ENCODE measurements at places on chromosomes 7 and 10.

DNA sequence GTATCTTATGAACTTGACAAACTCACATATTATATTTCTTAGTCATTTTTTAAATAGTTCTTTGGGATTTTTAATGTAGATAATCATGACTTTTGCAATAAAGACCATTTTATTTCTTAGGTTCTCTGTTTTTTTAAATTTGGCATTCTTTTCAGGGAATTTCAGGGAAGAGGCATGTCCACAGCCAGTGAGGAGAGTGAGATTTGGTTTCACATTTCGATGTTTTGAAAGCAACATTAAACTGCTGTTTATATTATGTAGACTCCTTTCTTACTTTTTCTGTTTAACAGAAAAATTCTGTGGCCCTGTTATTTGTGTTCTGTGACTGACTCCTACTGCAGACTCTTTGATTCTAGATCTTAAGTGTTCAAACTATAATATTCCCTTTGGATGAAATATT is 153.7 kb downstream of the FAM107B start:
- no peak for DNase-seq

DNA sequence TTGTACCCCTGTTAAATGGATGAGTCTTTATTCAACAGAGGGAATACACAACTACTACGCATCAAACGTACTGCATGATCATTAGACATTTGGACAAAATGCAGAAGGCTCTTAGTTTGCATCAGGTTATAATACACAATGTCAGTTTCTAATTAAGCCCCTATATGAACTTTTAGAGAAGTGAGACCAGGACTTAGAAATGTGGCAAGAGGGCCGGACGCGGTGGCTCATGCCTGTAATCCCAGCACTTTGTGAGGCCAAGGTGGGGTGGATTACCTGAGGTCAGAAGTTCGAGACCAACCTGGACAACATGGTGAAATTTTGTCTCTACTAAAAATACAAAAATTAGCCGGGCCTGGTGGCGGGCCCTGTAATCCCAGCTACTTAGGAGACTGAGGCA is 76.3 kb upstream of the MGMT start:
- DNase-seq = no peak

- no peak for DNase-seq
These were observed 29.7 kb downstream of the PLXNA4 start for GRCh38 chr7:132546366-132547127.

DNA sequence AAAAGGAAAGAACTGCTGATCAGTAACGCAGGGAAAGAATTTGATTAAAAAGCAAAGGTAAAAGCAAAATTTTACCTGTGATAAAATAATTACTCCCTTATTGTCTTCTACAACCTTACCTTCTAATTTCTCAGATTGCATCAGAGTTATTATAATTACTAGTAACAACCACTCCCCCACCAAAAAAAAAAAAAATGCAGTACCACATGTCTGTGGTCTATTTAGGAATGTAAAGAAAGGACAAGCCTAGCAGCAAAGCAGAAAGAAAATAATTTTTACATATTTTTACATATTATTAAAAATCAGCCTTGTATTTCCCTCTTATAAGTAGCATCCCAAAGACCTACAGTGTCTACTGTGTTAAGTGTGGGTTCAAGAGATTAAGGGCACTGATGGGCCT is 430.4 kb downstream of the TFEC start:
- no peak for DNase-seq

DNA sequence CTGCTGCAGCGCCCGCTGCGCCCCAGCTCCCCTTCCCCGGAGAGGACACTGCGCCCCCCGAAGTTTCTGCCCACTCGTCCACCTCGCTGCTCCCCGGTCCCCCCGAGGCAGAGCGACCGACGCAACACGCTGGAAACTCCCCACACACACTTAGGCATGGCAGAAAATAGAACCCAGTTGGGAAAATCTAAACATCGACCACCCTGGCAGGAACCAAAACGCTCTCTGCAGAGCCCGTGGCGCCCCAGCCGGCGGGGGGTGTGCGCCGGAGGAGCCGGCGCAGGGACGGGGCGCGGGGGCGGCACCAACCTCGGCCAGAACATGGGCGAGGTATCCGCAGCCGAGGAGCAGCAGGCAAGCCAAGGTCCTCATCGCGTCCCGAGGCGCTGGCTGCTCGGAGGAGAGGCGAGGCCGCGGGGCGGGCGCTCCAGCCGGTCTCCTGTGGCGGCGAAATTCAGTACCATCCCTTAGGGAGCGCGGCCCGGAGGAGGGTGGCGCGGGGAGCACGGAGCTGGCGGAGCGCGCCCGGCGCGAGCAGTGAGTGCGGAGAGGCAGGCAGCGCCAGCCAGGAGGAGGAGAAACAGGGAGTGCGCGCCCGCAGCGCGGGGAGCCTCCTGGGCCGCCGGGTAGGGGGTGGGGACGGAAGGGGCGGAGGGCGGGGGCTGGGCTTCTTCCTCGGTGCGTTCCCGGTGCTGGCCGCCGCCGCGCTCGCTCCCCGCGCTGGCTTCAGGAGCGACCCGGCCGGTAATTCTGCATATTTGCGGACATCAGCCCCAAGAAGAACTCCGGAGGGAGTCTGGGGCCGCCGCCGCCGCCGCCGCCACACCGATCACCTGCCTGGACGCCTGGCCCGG is 789 bp downstream of the PDGFA start:
- no peak for DNase-seq

DNA sequence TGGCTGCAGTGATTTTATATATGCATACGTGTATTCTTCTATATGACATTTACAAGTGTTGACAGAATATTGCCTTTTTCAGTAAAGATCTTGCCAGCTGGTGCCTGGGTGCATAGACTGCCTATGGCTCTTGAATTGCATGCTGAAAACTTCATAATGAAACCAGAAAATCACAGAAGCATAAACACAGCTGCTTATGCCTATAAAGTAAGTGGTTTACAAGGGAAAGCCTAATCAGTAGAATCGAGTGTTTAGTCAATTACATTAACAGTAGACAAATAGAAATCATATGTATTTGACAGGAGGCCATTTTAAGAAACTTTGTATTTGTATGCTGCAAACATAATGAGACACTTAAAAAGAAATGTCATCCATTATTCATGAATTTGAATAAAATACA is 82.5 kb downstream of the TMEM168 start:
- no peak for DNase-seq

- DNase-seq = peak; percentile 58
These were observed at the start of gene CARD11 for GRCh38 chr7:3043544-3044371. Gene CARD11, minus strand, starts transcription at chr7:3043867. Its CDS starts 85,361 bp downstream, at chr7:2958506.

- no peak for DNase-seq
These were observed 9.7 kb downstream of the ADRA2A start for GRCh38 chr10:111086574-111086973.

DNA sequence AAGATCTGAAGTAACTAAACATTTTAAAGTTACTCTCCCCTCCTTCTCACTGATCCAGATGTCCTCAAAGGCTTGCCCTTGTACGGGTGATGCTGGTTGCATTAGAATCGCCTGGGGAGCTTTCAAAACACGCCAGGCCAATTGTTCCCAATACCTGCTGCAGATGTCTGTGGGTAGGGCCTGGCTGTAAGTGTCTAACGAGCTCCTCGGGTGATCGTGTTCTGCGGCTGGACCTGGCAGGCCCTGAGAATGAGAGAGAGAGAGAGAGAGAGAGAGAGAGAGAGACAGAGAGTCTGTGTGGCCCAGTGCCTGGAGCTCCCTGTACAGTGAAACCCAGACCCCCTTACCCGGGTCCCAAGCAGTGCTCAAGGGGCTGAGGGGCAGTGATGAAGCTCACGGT is 8.4 kb downstream of the COL13A1 start:
- DNase-seq = no peak

DNA sequence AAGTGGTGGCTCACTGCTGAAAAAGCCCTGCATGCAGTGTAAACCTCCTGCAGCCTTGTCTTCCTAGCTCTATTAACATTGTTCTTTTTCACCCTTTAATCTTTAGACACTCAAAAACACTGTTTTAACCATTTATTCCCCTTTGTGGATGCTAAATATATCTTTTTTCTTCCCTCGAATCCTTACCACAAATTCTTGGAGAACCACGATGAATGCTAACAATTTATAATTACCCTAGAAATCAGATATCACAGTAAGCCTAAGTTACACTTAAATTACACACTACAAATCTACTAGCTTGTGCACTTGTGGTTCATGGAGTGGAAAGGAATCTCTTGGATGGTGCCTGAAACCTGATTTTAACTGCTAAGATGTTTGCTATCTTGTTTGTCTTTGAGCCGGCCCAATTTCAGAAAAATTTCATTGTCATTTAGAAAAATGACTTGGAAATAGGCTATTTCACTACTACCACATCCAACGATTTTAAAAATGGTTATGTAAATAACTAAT is 125.1 kb upstream of the NOBOX start:
- no peak for DNase-seq

GRCh38 chr10:86657011-86657395 is 2.7 kb downstream of the OPN4 start:
- DNase-seq = no peak

DNA sequence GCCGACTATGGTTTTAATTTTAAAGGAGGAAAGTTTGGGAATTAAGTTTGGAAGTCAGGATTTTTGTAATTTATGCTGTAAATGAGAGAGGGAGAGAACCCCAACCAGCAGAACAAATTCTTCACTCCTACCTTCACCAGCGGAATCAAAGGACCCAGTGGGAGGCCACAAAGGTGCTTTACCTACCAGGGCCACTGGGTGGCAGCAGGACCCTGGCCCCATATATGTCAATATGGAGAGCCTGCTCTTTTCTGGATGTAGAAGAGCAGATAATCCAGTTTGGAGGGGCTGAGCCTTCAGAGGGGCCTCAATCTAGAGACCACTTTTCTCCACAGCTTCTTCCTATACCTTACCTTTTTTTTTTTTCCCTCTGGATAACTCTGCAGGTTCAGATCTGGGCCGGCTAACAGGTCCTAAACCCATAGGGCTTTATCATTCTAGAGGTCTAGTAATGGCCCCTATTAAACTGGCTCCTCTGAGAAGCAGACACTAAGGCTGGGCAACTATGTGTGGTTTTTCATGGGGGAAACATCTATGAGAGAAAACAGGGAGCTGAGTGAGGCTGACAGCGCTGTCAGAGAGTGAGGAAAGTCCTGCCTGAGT is 8.5 kb upstream of the SCD start:
- peak; percentile 77 for DNase-seq

- no peak for DNase-seq
These were observed 318.5 kb downstream of the WDR37 start for GRCh38 chr10:1374511-1375345.

- DNase-seq = no peak
These were observed 57.2 kb downstream of the MAD1L1 start for GRCh38 chr7:2175514-2175913.

DNA sequence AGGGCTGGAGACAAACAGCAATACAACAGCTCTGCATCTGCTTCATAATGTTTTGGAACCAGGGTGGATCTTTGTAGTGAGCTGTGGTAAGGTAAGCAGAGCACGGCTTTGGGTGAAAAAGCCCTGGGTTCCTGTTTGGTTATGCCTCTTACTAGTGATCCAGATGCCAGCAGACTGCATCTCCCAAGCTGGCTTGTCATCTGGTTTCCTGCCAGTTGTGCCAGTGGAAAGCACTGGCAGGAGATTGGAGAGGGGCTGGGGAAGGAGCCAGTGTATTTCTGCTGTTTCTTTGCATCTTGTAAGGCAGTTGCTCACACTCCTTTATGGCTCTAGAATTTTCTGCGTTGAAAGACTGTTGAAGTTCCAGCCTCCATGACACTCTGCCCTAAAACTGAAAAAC is 137.6 kb downstream of the TSPAN12 start:
- DNase-seq = no peak

GRCh38 chr10:5983774-5984173 is 6.4 kb upstream of the IL15RA start:
- no peak for DNase-seq

DNA sequence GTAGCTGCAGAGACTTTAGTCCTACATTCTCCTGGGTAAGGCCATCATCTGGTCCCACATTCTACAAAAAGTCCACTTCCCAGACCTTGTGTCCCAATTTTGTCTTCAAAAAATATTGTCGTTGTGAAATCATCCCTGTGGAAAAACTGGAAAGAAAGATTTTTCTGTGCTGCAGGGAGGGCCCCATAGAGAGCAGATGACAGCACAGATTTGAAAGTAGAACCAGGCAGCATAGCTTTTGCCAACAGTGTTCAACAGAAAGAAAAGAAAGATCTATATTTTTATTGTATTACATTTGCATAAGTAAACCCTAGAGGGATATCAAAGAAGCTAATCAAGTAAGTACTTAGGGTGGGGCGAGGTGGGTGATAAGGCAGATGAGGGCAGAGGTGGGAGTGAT is 48.3 kb upstream of the C1GALT1 start:
- DNase-seq = no peak

- no peak for DNase-seq
These were observed 201.5 kb downstream of the CDK14 start for GRCh38 chr7:90797596-90797995.

DNA sequence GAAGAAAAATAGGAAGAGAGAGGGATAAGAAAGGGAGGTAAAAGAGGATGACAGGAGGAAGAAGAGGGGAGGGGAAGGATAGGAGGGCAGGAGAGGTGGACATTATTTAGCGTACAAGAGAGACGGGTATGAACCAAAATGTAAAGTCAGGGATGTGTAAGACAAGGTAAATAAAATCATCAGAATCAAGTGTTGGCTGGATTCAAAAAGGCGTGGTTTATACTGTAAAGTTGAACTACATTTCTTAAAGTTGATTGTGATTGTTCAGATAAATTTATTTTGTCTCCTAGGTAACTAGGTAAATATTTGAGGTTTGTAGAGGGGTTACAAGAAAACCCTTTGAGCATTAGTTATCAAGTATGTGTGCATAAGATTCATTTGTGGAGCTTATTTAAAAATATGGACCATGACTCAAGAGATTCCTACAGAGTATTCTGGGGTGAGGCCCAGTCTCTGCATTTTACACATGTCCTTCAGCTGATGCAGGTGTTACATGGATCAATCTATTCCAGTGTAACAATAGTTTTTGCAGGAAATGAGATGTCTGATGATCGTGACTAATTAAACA is 512.1 kb upstream of the MBL2 start:
- DNase-seq = no peak

Data from T-cell (primary cell).